T-cell (primary cell): ENCODE measurements at places on chromosomes 16 and 17. TPM values are rescaled to one million over a fixed set of nuclear protein-coding genes. Genes with fewer than 3 reads are reported as not detected.

DNA sequence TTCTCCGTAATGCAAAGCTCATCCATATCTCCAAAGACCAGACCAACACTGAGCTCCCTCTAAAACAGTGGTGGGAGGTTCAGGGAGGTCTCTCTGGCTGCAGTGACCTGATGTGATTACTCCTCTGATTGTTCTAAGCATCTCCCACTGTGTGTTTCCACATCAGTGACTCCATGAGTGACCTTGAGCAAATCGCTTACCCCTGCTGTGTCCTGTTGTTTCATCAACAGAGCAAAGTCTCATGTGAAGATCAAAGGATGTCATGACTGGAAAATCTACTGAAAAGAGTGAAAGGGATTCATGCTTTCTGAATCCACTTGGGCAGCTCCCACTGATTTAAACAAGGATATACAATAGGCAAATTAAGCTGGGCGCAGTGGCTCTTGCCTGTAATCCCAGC lies 352.9 kb downstream of the TMEM114 start:
- H3K4me3 ChIP-seq, result no peak overlapping the region
- H3K27ac ChIP-seq, result no peak overlapping the region
- H3K4me1 ChIP-seq, result no peaks in the 10 kb centered on the region

Gene VAC14
- 43.4 TPM for total RNA-seq

DNA sequence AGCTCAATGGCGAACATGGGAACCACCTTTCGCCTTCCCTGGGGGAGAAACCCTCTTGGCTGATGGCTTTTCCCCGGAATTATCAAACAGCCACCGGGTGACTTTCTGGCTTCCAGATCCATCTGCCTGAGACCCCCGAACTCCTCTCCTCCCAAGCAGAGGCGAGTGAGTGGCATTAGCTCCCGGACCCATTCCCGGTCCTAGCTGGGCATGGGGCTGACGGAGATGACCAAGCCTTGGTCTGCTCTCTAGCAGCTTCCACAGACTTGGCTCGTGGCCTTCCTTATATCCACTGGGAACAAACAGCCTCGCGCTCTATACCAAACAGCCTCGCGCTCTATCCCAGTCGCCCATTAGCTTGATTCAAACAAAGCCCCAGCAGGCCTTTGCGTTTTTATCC lies 62.4 kb downstream of the CCDC182 start:
- no peak overlapping the region for H3K4me3 ChIP-seq
- DNase-seq, result no peak
- H3K4me1 ChIP-seq, result no peaks in the 10 kb centered on the region
- H3K27me3 ChIP-seq, result no peaks in the 10 kb centered on the region
- no peak overlapping the region for H3K27ac ChIP-seq
- H3K36me3 ChIP-seq, result no peaks in the 10 kb centered on the region

Gene NUDT7
- total RNA-seq, result 2.7 TPM

DNA sequence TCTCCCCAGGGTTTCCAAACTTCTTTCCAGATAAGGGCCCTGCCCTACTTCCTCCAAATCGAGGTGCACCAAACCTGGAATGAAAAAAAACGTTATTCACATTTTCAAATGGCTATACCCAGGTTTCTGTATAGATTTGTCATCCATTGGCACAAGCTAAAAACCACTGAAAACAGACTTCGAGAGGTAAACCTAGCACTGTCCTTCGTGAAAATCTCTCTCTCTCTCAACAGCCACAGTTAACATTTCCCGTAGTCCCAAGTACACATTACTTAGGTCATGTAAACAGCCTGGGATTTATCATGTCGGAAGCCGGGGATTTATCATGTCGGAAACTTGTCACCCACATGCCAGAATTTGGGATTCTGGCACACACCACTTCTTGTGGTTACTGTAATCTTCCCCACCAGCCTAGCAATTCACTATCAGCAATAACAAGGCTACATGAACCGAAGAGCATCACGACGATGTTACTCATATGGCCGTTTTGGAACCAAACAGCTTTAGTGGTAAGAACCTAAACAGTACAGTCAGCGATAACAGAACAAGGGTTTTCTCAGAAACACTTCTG lies 1.2 kb downstream of the DDX5 start:
- H3K36me3 ChIP-seq, result peaks cover 60% of the 10 kb centered on the region
- peak overlapping the region; percentile 99 for H3K27ac ChIP-seq
- H3K4me1 ChIP-seq, result peaks cover 19% of the 10 kb centered on the region
- H3K27me3 ChIP-seq, result no peaks in the 10 kb centered on the region
- peak overlapping the region; percentile 98 for H3K4me3 ChIP-seq
- no peak for DNase-seq
